NAMALWA (cell line): ENCODE measurements at places on chromosomes 2 and 18.

- no peak for DNase-seq
Measured at GRCh38 chr2:25207078-25207545, 38.7 kb upstream of the POMC start.

GRCh38 chr2:168314236-168314635 lies 66.8 kb upstream of the STK39 start:
- no peak for DNase-seq

- DNase-seq = no peak
Measured at GRCh38 chr2:142803158-142803557, 74.3 kb upstream of the KYNU start.

- no peak for DNase-seq
Measured at GRCh38 chr2:2181493-2181892, 149.6 kb downstream of the MYT1L start.

GRCh38 chr2:230998882-230999281 lies 3.0 kb downstream of the SPATA3 start:
- no peak for DNase-seq

DNA sequence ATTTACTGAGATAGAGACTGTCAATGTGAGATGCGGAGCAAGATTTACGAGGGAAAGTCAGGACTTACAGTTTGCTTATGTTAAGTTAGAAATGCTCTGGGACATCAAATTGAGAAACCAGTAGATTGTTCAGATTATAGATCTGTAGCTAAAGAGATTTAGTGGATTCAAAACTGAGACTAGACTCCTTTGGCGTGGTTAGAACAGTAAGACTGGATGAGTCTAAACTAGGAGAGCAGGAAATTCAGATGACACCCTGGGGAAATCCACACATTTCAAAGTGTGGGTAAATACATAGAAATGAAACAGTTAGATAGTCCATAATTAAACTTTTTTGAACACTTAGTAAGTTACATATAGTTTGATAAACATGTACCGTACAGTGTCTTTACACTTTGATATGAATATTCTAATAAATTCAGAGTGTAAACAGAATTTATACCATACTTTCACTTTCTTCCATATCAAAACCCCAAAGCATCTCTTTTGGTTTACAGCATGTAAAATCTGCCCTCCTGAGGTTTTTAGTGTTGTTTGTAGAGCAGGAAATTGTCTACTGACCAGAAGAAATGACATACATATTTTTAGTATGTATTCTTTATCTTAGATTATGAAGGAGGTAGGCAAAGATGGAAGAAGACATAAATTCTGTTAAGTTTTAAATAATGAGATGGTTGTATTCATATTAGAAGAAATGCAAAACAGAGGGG lies 231.5 kb downstream of the NYAP2 start:
- no peak for DNase-seq

DNA sequence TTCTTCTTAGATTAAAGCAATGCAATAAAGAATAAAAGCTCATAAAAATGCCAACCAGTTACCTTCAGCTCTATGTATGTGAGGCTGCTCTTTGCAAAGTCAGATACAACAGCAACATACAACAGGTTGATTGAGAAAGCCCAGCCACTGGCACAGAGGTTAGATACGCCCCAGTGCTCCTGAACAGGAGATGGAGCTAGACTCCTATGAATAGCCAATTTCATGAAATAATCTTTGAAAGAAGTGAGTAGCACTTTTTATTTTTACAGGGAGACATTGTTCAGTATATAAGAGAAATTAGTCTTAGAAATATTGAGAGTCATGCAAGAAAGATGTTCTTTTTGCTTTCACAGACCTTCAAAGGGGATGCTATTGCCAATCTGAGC lies 362.4 kb upstream of the MEX3C start:
- DNase-seq = no peak

GRCh38 chr2:105569606-105570005 lies 170.8 kb upstream of the FHL2 start:
- no peak for DNase-seq
